CD4-positive, alpha-beta T cell treated with Interferon alpha-2 for 1 hour (primary cell): ENCODE measurements at places on chromosomes 16 and 17.

- DNase-seq = no peak
Measured at GRCh38 chr16:89908236-89908635, 10.4 kb upstream of the MC1R start.

DNA sequence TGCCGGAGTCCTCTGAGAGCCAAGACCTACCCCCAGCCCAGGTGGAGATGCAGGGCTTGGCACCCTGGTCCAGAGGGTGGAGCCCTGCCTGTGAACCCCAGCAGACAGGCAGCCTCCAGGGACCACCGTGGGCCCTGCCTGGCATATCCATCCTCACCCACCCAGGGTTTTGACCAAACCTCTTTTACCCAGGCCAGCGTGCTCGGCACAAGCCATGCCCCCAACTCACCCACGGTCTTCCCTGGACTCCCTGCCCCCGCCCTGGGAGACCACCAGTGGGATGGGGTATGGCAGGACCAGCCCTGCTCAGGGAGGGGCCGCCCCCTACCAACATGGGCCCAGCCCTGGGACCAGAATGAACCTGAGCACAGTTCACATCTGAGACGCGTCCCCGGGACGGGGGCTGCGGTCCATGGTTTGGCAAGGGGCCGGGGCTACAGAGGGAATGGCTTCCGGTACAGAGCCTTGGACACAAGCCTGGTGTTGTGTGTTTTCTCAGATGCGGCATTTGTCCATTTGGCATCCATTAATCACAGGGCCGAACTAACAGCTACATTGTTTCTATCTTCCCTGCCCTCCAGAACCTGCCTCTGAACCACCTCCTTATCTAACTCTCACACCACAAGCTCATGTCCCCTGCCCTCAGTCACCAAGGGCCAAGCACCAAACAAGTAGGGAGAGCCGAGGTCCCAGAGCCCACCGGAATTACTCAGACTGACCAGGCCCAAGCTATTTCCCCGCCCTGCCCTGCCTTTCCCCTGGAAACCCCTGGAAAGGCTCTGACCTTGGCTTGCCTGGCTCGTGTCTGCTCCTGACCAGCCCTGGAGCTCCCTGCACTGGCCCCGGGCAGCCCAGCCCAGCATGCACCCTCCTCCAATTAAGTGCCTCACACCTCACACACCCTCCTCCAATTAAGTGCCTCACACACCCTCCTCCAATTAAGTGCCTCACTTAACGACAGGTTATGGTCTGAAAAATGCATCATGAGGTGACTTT is 14.1 kb downstream of the HS3ST6 start:
- no peak for DNase-seq

- DNase-seq = no peak
Measured at GRCh38 chr17:81213978-81214377, 8.8 kb downstream of the CEP131 start.

DNA sequence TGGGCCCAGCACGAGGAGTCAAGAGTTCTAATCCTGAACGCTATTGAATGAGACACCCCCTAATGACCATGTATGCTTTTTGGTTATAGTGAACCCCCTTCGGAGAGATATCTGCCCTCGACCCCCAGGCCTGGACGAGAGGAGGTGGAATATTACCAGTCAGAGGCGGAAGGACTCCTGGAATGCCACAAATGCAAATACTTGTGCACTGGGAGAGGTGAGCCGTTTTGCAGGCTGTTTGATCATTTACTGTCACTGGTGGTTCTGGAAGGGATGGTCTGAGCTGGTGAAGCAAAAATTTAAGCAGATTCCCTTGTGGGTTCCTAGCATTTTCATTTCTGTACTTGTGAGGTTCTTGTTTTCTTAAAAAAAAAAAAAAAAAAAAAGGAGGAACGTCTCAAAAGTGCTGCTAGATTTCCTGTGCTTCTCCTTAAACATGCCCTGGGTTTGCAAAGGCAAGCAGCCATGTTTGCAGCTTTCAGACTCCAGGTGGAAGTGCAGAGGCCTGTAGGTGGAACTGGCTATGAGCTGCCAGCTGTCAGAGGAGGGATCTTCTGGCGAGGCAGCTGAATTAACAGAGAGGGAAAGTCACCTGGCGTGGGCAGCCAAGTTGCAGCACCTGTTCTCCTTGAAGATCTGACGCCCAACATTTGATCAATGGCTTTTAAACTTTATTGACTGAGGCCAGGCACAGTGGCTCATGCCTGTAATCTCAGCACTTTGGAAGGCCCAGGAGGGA is 3.5 kb downstream of the MARVELD3 start:
- no peak for DNase-seq

- no peak for DNase-seq
Measured at GRCh38 chr17:70771804-70772386, 602.6 kb downstream of the KCNJ2 start.

DNA sequence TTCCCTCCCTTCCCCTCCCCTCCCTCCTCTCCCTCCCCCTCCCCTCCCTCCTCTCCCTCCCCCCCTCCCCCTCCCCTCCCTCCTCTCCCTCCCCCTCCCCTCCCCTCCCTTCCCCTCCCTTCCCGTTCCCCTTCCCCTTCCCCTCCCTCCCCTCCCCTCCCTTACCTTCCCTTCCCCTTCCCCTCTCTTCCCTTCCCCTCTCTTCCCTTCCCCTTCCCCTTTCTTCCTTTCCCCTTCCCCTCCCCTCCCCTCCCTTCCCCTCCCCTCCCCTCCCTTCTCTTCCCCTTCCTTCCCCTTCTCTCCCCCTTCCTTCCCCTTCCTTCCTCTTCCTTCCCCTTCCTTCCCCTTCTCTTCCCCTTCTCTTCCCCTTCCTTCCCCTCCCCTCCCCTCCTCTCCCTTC is 61.1 kb downstream of the EMP2 start:
- no peak for DNase-seq

DNA sequence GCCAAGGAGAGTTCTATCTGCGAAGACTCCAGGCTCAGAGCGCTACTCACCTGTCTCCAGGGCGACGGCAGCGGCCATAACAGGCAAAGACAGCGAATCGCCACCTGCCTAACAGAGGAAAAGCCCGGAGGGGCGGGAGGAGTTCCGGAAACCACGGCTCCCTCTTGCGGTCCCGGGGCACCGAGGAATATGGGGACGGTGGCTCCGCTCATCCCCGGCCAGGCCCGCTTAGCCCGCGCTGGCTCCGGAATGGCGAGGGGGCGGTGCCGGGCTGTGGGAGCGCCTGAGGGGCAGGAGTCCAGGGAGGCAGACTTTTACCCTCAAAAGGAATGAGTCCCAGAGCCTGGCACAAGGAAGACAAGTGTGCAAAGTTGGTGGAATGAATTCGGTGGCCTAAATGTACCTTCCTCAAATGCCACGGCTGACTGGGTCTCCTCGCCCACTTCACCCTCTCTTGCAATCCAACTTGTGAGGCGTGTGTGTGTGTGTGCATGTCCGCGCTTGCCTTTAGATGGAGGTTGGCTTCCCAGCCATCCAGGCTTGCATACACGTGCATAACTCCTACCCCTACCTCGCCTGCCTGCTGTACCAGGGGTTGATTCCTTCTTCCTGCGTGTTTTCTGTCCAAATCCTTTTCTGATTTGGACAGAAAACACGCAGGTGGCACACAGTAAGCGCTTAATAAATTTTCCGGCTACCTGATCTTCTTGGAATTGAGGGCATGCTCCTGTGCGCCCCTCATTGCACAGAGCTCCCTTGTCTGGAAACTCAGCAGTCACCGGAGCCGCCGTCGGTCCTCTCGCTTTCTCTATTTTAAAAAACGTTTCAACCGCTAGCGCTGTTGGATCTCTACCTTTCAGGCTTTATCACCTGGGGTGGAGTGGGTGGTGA is 3.5 kb downstream of the C17orf100 start:
- no peak for DNase-seq
